ENCODE measurements at places on chromosomes 7 and 10. TPM values are rescaled to one million over a fixed set of nuclear protein-coding genes. Genes with fewer than 3 reads are reported as not detected.

Gene KIAA1549
- 1.4 TPM for total RNA-seq

Gene COL26A1
- total RNA-seq: not detected

Gene TEX47
- not detected for total RNA-seq

Gene HOXA7
- total RNA-seq: 14.9 TPM

- no peak for DNase-seq
- no peaks in the 10 kb centered on the region for H3K36me3 ChIP-seq
- peaks cover 6% of the 10 kb centered on the region for H3K4me1 ChIP-seq
Observed at GRCh38 chr7:101617451-101618206, 11.5 kb downstream of the MYL10 start.

DNA sequence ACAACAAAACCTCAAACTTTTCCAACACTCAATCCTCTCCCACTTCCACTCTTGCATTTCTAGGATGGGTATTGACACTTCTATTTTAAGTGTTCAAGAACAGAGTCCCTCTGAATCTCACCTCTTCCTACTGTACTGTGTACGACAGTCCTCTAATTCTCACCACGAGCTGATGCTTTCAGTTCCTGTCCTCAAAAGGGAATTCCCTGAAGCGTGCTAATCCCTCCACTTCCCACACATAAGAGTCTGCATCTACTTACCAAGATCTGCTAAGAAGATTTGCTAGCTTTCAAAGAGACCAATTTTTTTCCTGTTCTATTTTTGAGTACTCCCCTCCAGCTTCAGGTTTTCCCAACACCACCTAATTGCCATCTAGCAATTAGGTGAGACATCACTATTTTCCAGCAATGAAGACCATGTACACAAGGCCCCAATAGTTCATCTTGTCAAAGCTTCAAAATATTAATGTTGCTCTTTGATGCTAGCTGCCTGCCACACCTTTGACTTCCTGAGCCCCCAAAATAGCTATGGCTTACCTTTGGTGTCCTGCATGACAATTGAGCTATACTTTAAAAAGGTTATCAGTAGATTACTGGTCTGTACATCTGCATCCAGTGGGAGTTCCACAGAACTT is 54.4 kb downstream of the ARMH3 start:
- peaks cover 68% of the 10 kb centered on the region for H3K36me3 ChIP-seq
- no peak overlapping the region for H3K27ac ChIP-seq
- H3K4me1 ChIP-seq: peaks cover 3% of the 10 kb centered on the region
- no peak overlapping the region for H3K4me3 ChIP-seq
- H3K27me3 ChIP-seq: no peaks in the 10 kb centered on the region
- no peak for DNase-seq

- peaks cover 6% of the 10 kb centered on the region for H3K36me3 ChIP-seq
- H3K4me1 ChIP-seq: no peaks in the 10 kb centered on the region
- no peaks in the 10 kb centered on the region for H3K27me3 ChIP-seq
- H3K27ac ChIP-seq: no peak overlapping the region
Observed at GRCh38 chr10:21811245-21811585, 192.3 kb downstream of the DNAJC1 start.

All from suprapubic skin (tissue), 4 donors.